ENCODE measurements at places on chromosomes 5 and 9. TPM values are rescaled to one million over a fixed set of nuclear protein-coding genes. Genes with fewer than 3 reads are reported as not detected.

GRCh38 chr9:105051897-105052296 lies 123.9 kb upstream of the ABCA1 start:
- no peak for DNase-seq

DNA sequence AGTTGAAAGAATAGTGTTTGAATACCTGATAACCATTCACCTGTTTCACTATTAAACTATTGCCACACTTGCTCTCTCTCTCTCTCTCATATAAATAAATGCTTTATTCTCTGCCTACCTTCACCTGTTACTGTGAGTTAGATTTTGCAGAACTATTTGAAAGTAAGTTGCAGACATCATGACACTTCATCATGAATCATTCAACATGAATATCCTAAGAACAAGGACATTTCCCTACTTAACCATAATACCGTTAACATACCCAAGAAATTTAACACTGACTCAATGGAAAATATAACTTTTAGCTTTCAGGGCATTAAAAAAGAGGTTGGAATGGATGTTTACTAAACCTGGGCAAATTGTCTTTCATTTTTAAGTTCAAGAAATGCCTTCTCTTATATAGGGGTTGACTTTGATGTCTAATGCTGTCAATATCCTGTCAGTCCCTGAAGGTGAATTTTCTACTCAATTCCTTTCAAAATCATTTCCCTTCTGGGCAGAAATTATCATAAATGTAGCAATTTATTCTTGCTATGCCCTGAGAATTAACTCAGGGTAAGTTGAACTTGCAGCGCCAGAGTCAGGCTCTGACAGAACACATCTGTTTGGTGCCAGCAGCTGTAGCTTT lies 582.6 kb upstream of the TLE4 start:
- no peak for DNase-seq

The SLC24A2 gene
- total RNA-seq, result not detected

The ZBTB6 gene
- 6.9 TPM for total RNA-seq

- no peak for DNase-seq
These were observed 47.5 kb downstream of the VPS13A start for GRCh38 chr9:77224746-77225312.

The SPINK14 gene
- not detected for total RNA-seq

DNA sequence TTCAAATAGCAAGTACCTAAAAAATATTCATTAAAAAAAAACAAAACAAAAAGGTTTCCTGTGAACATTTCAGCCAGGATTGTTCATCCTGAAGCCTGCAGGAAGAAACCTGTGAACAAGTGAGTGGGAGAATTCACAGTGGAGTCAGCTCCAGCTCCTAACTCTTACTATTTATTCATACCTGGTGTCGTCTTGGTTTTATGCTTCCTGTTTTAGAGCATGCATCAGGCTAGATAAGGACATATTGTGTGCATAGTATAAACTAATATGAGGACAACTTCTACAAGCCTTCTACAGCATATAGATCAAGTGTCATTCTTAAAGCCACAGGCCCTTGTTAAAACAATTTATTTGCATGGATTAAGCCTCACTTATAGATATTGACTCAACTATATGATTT lies 169.9 kb downstream of the EFNA5 start:
- no peak for DNase-seq

The HMMR gene
- total RNA-seq, result 3.1 TPM

GRCh38 chr9:116653348-116654058 lies 33.6 kb upstream of the TRIM32 start:
- no peak for DNase-seq

- no peak for DNase-seq
These were observed 479.4 kb downstream of the RASEF start for GRCh38 chr9:82583524-82583923.

- peak; percentile 36 for DNase-seq
These were observed 21.0 kb downstream of the CSF1R start for GRCh38 chr5:150065346-150065745.

DNA sequence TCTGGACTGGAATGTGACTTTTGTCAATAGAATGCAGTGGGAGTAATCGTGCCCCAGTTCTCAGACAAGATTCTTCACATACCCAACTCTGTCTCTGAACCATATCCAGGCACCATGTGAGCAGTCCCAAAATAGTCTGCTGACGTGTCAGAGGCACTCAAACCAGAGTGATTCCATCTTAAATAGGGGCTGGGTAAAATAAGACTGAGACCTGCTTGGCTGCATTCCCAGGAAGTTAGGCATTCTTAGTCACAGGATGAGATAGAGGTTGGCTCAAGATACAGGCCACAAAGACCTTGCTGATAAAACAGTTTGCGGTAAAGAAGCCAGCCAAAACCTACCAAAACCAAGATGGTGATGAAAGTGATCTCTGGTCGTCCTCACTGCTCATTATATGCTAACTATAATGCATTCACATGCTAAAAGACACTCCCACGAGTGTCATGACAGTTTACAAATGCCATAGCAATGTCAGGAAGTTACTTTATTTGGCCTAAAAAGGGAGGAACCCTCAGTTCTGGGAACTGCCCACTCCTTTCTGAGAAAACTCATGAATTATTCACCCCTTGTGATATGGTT lies 16.9 kb upstream of the PLCXD3 start:
- DNase-seq, result no peak

DNA sequence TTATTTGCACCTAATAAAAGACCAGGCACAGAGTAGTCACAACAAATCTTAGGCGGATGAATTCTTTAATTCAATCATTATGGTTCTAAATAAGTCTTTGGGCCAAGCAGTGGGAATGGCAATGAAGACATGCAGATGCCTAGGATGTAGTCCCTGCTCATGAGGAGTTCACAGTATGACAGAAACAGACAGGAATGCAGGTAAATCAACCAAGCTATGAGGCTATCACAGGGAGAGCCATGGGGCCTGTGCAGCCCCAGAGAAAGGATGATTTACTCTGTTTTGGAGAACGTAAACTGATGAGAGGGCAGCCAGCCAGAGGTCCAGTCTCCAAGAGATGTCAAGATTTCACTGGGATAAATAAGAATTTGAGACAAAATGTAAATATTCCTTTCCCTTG lies 129.4 kb downstream of the TRIM32 start:
- DNase-seq, result no peak

GRCh38 chr9:111533099-111533790 lies 8.3 kb downstream of the ZNF483 start:
- no peak for DNase-seq

The TMEM171 gene
- 1.5 TPM for total RNA-seq

DNA sequence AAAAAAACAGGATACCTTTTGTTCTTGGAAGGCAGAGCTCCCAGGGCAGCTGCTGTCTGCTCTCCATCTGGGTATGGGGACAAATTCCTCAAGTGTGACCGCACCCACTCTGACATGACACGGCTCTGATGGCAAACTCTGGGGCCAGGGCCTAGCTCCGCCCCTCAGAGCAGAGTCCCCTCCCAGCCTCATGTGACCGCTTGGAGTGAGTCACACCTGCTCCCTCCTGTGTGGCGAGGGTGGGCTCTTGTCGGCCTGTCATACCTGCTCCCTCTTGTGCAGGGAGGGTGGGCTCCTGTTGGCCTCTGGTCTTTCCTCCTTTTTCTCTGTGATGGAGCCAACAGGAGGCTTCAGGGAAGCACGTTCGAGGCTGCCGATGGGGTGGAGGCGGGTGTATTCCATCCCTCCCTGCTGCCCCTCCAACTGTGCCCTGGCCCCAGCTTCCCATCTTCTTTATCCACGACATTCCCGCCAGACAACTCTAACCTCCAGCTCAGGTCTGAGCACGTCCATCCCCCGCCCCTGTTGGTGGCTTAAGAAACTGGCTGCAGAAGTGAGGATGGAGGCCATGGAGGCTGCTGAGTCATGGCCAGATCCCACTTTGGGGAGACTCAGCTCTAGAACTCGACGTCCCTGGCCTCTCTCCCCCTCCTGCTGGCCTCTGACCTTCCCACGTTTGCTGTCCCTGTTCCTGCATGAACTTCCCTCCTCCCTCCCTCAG lies 65.3 kb downstream of the OLFM1 start:
- DNase-seq, result no peak

The FBP1 gene
- total RNA-seq, result 5.8 TPM

DNA sequence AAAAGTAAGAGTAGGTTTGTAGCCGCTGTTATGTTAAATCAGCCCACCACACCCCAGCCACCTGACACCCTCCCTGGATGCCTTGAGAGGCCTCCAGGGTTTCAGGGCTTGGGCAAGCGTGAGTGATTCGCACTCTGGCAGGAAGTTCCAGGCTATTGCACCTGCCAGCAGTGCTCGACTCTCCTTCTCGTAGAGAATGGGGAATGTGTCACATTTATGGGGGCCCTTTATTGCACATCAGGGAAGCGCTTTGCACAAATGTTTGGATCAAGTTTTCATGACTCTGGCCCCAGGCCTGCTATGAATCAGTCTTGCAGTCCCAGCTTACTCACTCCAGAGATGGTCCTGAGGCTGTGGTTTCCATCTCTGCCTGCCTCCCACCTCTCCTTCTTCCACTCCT lies 66.1 kb upstream of the ADRA1B start:
- DNase-seq, result no peak

The BARHL1 gene
- total RNA-seq, result not detected

DNA sequence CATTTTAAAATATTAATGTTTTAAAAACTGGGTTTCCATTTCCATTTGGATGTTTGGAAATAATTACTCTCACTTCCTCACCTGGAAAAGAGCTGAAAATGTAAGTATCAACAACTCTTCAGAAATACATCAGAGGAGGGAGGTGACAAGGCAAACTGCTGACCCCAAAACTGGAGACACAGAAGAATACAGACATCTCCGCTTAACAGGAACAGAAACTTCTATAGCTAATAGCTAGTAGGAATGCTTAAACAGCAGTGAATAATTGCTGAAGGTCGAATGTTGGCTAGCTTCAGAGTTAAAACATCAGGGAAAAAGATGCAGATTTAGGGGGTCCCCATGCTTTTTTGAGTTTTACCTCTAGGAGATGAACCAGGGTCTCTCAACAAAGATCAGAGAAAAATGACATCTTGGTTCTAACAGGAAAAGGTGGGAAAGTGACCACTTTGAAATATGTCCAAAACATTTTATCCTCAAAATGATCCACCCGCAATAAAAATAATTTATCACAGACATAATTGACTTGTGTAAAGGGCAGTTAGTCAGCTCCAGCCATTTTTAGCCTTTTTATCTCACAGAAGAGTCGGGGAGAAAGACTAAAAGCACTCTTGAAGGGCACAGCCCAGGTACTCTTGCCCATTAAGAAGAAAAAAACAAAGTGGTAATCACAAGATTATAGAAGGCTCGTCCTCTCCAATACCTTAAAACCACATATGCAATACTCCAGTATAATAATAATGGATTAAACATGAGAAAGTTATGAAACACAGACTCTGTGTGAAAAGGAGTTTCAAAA lies 1474.9 kb downstream of the EFNA5 start:
- no peak for DNase-seq

GRCh38 chr9:89999176-89999533 lies 394.3 kb downstream of the GADD45G start:
- no peak for DNase-seq

The PHF24 gene
- 0.44 TPM for total RNA-seq

DNA sequence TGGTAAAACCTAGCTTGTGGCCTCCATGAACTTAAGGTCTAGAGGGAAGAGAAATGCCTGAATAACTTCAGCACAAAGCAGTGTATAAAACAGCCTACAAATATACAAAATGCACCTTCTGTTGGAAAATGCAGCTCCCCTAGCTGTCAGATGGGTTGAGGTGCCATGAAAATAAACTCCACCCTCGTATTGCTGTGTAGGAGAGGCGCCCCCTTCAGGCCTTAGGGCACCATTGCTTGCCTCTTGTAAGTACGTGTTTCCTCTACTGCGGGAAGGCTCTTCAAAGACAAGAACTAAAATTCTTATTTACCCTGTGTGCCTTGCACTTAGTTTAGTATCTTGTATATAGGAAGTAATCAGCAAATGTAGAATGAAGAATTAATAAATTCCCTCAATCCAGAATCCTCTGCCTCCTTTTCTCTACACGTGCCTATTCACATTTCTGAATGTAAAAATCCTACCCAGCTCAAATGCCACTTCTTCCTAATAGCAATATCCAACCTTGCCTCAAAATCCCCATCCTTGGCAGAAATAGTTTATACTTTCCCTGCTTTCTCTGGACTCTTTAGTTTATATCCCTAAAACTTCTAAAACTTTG lies 393.7 kb upstream of the PDE4D start:
- no peak for DNase-seq

The PPIC gene
- 11.3 TPM for total RNA-seq

- no peak for DNase-seq
These were observed 55.9 kb upstream of the SLCO6A1 start for GRCh38 chr5:102554728-102555127.

- no peak for DNase-seq
These were observed 574.7 kb downstream of the TLE4 start for GRCh38 chr9:80146466-80146865.

The EMB gene
- 35.0 TPM for total RNA-seq

DNA sequence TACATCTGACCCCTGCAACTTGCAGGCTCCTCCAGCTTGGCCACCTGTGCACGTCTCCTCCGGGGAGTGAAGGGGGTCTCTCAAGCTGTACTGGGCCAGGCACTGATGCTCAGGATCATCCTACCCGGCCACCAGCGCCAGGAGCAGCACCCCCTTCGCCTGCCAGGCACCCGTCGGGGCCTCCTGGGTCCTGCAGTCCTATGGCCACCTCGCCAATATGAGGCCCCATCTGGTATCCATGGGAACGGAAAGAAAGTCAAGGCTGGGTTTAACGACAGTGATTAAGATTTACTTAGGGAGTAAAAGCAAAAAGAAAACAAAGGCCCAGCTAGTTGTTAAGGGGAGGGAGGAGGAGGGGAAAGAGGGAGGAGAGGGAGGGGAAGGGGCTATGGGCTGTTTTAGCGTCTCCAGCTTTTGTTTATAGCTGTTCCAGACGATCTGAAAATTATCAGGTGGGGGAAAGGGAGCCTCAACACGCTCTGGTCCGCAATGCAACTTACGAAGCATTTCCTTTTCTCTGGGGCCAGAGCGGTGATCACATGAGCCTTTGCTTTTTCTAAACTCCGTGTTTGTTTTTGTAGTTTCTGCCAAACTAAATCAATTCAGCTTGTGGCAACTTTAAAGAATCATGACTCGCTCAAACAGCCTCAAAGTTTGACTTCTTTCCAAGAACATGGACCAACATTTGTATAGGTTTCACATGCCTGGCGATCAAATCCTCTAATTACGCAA lies 132.4 kb downstream of the ROR2 start:
- DNase-seq, result no peak

The MYMK gene
- not detected for total RNA-seq

Measured in lower leg skin (tissue), 4 donors.